NCI-H2171 (cell line): ENCODE measurements at places on chromosomes 3 and 15.
A peak's percentile ranks its signal among the peaks of the same experiment; 100 is the strongest.

DNA sequence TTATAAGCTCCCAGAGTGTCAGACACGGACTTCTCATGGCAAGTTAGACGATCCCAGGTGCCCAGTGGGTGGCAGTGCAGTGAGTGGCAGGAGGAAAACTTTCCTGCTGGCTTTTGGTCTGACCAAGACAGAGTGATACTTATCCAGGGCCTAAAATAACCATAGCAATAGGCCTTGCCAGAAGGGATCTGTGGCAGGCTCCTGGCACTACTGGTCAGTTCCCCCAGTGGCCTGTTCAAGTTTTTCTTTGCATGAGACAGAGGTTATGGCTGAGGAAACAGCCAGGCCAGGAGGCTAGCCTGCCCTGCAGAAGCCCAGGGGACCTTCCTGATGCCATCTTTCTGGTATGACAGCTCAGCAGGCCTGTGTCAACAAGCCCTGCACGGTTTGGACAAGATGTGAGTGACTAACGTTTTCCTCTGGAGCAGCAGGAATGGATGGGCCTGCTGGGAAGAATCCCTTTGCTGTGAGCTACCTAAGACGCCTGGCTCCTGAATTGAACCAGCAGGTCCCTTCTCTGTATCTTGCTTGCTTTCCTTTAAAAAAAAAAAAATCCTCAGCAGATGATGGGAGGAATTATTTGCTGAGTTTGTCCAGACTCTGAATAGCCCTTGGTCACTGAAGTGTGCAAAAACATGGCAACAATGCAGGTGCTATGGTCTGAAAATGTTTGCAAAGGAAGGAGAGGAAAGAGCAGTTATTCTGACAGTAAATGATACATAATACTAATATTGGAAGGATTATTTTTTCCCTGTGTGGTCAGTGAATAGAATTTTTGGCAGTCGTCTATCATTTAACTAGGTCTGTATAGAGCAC lies 18.0 kb downstream of the SCG5 start:
- DNase-seq, result peak; percentile 37

DNA sequence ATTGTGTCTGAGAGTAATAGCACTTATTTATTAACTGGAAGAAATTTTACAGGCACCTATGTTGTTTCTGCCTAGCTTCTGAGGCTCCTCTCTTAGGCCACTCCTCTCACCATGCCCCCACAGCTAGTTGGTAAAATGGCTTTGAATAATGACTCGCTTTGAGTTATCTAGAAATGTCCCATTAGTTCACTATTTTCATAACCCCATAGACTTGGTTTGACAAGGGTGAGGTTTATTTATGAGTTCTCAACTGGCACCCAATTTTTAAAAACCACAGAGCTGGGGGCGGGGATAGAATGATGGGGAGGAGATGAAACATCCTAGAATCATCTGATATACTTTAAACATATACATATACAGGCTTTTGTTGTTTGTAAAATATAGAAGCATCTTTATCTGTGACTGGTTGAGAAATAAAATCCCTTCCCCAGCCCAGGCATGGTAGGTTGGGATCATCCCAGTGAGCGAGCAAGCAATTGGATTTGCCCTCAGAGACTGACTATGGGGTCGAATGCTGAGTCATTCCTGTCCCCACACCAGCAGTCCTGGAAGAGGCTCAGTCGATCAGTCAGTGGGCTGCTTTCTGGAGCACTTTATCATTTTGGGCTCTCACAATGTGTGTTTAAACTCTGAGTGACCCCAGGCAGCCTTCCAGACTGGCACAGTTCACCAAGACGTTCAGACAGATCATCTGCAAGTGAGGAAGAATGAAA lies 60.2 kb upstream of the TSEN2 start:
- no peak for DNase-seq

DNA sequence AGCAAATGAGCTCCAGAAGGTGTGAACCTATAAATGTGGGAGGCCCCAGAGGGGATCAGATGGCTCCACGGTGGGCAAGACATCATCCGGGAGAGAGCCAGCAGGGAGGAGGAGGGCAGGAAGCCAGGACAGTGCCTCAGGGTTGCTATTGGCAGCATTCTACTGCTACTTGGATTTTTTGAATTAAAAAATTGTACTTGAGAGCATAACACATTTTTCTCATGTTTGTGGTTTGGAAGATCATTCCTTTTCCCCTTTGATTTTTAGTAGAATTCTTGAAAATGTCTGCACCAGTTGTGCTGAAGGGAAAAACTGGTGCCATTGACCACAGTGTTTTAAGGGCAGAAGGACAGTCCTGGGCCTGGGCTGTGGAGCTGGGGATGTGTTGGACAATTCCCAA lies 59.2 kb downstream of the LYZL4 start:
- no peak for DNase-seq

GRCh38 chr3:129365296-129366136 lies 62.9 kb downstream of the EFCAB12 start:
- no peak for DNase-seq

DNA sequence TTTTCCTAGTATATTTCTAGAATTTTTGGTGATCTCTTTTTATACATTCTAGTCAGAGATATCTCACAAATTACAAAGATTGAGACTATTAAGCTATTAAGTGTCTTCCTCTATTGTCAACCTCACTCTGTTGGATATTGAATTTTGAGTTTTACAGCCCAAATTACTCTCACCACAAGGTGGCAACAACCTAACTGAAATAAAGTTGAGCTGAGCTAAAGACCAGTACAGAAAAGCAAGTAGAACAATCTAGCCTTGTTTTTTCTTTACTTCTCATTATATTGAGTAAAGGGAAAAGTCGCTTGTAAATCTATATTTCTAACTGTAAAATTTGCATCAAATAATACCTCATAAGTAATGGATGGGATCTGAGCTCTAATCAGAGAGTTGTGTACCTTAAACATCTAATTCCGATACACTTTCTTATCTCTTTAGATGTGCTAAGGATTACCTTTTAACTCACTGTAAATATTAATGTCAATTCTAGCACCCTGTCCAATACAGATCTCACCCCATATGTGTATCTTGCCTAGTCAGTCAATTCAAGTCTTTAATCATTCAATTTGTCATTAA lies 13.6 kb upstream of the COMMD2 start:
- no peak for DNase-seq

DNA sequence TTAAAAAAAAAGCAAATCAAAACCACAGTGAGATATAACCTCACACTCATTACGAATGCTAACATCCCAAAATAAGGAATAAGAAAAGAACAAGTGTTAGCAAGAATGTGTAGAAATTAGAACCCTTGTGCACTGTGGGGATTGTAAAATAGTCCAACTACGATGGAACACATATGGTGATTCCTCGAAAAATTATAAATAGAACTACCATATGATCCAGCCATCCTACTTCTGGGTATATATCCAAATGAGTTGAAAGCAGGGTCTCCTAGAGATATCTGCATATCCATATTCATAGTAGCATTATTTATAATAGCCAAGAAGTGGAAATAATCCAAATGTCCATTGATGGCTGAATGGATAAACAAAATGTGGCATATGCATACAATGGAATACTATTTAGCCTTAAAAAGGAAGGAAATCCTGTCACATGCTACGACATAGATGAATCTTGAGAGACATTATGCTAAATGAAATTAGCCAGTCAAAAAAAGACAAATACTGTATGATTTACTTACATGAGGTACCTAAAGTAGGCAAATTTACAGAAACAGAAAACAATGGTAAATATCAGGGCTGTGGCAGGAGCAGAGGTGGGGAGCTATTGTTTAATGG lies 55.6 kb downstream of the UACA start:
- no peak for DNase-seq

DNA sequence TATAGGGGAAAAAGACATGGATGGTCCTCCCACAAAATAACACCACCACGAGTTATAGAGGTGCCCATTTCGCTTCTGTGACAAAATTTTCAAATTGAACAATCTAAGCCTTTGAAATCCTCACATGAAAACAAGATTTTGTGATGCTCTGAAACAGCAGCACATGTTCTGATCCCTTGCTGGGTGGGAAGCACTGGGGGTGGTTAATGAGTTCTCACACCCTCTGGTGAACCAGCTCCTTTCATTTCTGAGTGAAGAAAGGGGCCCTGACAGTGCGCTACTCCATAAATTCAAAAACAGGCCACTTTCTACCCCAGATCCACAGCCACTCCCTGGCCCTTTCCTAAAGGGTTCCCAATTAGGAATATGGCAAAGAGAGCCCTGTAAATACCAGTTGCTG lies 129.3 kb downstream of the TNIK start:
- no peak for DNase-seq

GRCh38 chr3:159913712-159914414 lies 74.8 kb upstream of the IL12A start:
- DNase-seq, result no peak

DNA sequence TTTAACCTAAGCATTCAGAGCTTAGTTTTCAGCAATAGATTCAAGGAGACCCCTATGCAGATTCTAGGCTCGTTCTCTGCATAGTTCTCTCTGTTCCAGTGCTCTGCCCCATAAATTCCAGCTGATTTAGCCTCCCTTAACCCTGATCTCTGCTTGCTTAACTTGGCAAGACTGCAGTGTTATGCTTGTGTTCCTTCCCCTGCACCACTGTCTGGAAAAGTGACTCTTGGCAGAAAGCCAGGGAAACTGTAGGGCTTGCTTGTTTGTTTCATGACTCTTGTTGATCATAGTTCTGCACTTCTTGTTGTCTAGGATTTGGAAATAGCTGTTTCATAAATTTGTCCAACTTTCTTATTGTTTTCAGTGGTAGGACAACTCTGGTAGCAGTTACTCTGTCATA lies 40.1 kb downstream of the ANAPC13 start:
- DNase-seq, result no peak

DNA sequence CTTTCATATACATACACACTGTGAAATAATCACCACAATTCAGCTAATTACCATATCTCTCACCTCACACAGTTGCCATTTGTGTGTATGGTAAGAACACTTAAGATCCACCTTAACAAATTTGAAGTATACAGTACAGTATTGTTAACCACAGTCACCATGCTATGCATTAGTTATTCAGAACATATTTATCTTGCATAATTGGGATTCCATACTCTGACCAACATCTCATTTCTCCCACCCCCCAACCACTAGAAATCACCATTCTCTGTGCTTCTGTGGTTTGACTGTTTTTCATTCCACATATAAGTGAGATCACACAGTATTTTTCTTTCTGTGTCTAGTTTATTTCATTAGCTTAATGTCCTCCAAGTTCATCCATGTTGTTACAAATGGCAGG lies 247.7 kb upstream of the CTNNB1 start:
- DNase-seq, result no peak
